ENCODE measurements at places on chromosomes 4 and X. TPM values are rescaled to one million over a fixed set of nuclear protein-coding genes. Genes with fewer than 3 reads are reported as not detected.

- no peak for DNase-seq
These were observed 82.0 kb upstream of the CPEB2 start for GRCh38 chr4:14920237-14920636.

DNA sequence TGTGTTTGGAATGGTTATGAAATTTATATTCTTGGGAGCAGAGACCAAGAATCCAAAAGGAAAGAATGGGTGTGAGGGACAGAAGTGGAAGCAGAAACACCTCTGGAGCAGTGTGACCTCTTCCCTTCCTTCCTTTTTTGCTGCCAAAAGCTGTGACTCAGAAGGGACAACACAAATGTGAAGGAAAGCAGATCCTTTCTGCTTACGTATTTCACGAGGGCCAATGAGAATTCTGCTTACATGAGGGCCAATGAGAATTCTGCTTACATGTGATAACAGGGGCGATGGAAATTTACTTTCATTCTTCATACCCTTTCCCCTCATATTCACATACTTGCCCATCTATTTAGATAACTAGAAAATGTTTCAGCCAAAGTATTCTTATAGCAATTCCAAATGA lies 404.6 kb downstream of the PRDM5 start:
- DNase-seq: peak; percentile 71

DNA sequence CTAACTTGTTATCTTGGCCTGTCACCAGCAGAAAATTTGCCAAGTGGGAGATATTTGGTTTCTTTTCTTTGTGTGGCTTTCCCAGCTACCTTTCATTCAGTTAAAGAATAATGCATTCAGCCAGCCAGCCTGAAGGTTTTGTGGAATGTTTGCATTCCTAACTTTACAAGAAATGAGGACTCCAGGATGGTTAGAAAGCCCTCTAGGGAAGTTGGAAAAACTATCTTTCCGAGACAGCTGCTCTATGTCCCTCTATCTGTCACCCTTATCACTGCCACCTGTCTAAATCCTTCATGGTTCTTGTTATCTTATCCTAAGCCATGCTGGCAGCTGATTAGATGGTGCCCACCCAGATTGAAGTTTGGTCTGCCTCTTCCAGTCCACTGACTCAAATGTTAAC lies 384.2 kb downstream of the SH3BGRL start:
- no peak for DNase-seq

DNA sequence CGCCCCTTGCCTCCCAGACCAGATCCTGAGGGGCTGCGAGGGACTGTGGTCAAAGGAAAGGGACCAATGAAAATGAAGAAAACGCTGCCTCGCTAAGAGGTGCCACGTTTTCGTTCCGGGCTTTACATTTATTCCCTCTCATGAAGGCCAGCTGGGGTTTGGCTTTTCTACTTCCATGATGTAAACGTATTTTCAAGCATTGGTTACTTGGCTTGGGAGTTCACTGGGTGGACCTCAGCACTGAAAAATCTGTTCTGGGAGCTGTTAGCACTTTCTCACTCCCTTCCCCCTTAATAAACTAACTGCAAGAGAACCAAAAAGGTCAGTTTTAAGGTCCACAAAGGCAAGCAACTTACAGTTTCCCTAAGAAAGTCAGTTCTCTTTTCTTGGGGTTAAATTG lies 40.6 kb upstream of the ADGRG2 start:
- no peak for DNase-seq

DNA sequence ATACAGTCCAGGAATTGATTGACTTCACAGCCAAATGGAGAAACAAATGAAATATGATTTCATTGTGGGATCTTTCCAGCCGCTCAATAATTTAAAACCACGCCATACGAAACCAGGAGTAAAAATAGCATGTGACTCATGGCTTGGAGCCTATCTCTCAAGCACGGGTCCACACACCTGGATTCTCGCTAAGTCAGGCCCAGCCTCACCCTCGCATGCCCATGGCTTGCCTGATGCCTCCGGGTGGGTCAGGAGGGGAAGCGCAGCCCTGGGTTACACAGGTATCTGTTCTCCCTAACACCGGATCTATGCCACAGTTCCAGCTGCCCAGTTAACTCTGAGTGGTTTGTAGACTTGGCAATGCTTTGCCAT lies 5.6 kb upstream of the ABLIM2 start:
- no peak for DNase-seq

DNA sequence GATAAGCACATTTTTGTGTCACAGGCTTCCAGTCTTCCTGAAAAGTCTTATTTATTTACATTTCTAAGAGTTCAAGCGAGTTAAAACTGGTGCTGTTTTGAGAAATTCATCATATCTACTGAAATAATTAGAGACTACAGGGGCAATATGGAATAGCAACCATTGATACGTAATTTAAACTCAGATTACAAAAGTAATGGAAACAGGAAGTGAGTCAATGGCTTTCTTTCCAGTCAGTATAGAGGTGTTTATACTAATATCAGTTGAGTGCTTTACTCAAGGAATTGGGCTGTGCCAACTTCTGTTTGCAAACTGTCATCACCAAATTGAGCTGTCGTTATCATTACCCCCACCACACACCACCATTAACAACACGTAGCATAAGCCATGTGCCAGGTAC lies 222.7 kb downstream of the COL25A1 start:
- no peak for DNase-seq

DNA sequence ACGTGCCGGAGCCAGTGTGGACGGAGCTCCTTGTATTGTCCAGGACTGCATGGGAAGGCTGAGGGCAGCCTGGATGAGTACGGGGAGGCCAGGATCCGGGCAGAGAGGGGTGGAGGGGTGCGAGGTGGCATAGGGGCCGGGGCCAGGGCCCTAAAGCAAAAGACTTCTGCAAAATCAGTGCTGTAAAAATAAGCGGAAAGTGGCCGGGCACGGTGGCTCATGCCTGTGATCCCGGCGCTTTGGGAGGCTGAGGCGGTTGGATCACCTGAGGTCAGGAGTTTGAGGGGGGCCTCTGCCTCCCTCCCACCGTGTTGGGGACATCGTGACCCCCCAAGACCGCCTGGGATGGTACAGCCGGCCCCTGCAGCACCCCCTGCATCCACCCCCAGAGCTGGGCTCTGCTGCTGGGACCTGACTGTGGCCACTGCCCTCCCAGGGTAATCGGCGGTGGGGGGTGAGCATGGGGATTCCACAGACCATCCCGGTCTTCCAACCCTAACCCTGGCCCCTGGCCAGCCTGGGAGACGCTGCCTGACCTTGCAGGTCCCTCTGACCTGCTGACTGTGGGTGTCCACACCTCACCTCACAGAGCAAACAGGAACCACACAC lies 23.4 kb upstream of the PLCXD1 start:
- DNase-seq: no peak

DNA sequence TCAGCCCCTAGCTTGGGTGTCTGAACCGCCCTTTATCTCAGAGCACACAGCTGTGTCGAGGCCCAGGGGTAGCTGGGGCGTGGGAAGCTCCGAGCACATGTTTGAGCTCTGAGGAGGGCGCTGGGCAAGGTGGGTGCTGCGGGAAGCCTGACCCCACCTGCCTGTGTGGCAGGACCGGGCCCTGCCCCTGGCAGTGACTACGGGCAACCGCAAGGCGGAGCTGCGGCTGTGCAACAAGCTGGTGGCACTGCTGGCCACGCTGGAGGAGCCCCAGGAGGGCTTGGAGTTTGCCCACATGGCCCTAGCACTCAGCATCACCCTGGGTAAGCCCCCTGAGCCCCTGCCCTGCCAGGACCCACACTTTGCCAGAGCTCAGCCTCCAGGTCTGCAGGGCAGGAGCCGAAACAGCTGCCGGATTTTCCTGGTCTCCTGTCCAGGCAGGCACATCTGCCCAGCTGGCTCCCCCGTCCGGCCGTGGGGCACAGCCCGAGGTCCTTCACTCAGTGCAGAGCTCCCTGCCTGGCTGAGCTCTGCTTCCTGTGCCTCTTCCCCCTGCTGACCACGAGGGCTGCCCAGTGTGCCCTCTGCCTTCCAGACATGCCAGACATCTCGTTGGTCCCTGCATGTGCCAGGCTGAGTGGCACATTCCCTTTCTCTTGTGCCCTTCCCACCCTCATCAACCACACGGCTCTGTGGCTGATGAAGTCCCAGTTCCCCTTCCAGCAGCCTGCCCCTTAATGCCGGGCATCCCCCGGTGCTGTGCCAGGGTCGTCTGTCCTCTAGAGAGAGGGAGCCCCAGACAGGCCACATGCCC lies 33.2 kb upstream of the HTRA3 start:
- no peak for DNase-seq

The TAF7L gene
- not detected for total RNA-seq
